Activated naive CD4-positive, alpha-beta T cell (primary cell): ENCODE measurements at places on chromosomes 6 and 20.

GRCh38 chr6:25959890-25960536 is 2.6 kb upstream of the TRIM38 start:
- DNase-seq = no peak

- no peak for DNase-seq
Measured at GRCh38 chr6:117602899-117603588, 733 bp upstream of the GOPC start.

GRCh38 chr6:147618927-147619326 is 110.4 kb downstream of the SAMD5 start:
- DNase-seq = no peak

GRCh38 chr20:11350126-11351005 is 567.3 kb upstream of the BTBD3 start:
- no peak for DNase-seq

GRCh38 chr6:56869346-56869745 is 85.6 kb upstream of the BEND6 start:
- DNase-seq = no peak

DNA sequence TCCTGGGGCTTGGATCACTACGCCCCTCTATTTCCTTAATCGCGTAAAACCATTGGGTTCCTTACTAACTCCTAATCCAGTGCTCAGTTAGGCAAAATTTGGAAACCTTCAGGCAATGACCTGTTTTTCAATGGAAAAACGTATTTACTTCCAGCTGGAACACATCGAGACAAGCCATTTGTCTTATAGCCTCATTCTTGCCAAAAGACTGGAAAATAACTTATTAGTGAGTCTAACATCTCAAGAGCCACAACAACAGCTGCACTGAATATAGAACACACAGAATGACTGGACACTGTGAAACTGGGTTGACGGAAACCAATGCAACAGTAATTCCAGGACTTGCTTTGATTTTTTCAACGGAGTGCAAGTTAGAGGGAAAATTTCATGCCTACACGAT is 125.2 kb upstream of the MAP3K7 start:
- no peak for DNase-seq

DNA sequence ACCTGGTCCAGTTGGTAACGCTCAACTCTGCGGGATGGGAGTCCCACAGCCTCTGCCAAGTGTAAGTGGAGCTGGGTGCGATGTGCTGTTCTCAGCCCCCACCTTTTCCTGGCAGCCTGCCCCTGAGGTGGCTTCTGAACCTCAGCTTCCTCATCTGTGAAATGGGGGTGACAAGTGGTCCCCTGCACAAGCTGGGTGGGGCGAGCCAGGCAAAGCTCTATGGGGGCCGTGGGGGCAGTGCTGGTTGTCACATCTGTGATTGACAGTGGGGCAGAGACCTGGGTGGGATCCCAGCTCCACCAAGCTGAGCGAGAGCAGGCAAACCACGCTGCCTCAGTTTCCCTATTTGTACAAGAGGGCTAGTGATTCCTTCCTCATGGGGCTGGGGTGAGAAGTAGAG is 162.6 kb downstream of the SYCP2 start:
- DNase-seq = no peak

DNA sequence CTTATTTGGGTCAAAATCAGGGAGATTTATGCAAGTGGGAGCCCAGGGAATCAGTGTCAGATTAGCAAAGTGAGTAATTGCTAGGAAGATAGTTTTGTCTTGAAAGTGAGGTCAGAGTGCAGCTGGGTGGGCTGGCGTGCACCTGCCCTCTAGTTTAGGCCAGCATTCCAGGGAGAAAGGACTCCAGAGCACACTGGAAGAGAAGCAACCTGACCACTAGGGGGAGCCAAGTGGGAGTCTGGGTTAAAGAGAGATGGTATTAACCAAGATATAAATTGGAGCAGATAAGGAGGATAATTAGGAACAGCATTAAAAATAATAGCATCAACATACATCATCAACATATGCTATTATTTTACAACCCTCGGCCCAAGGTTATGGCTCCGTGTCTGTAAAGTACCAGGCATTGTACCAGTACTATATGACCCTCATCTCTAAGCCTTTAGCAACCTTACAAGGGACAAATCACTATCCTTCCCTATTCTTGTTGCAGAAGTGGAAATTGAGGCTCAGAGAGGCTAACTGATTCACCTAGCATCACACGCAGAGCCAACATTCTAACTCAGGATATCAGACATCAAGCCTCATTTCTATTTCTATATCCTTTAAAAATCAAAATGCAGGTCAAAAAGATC is 57.8 kb downstream of the SLC2A10 start:
- DNase-seq = no peak

DNA sequence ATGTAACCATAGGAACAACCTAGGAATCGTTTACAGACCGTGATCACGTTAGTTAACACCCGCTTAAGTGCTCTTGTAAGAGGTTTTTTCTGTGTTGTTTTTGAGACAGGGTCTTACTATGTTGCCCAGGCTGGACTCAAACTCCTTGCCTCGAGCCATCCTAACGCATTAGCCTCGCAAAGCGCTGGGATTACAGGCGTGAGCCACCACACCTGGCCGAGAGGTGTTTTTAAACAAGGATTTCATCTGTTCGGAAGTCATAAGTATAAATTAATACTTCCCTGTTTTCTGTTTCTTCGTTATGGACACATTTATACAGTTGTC is 727 bp downstream of the MRS2 start:
- no peak for DNase-seq

DNA sequence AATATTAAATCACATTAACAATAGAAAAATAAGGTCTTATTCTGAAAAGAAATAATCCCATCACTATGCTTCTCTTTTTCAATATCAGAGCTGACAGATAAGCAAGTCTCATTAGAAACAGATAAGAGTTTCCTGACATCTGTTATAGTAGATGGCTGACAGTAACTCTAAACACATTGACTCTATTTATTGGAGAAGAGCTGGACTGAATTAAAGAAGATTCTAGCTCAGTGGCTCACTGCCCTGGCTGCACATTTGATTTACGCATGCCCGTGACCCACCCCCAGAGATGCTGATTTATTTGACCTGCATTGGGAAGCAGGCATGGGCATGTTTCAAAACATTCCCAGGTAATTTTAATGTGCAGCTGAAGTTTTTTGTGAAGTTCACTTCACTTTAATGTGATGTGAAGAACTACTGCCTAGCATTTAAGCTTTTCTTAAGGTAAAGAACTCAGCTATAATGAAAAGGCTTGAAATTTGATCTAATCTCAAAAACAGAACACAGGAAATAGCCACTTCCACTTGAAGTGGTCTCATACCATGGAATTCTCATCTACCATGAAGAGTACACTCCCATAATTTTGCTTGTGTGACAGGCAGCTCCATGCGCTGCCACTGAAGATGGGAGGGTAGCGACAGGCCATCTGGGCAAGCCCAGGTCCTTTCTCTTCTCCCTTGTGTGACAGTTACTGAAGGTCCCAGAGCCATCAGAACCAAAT is 162.3 kb downstream of the TPBG start:
- no peak for DNase-seq

DNA sequence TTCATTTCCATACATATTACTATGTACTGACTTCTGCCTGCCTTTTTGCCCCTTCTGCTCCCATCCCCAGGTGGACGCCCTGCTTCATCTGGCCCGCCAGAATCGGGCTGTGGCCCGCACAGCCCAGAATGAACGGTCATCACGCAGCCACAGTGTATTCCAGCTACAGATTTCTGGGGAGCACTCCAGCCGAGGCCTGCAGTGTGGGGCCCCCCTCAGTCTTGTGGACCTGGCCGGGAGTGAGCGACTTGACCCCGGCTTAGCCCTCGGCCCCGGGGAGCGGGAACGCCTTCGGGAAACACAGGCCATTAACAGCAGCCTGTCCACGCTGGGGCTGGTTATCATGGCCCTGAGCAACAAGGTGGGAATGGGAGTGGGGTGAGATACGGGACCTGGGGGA is 4.7 kb upstream of the PHF1 start:
- no peak for DNase-seq

GRCh38 chr6:129102741-129103140 is 219.8 kb downstream of the LAMA2 start:
- DNase-seq = no peak

DNA sequence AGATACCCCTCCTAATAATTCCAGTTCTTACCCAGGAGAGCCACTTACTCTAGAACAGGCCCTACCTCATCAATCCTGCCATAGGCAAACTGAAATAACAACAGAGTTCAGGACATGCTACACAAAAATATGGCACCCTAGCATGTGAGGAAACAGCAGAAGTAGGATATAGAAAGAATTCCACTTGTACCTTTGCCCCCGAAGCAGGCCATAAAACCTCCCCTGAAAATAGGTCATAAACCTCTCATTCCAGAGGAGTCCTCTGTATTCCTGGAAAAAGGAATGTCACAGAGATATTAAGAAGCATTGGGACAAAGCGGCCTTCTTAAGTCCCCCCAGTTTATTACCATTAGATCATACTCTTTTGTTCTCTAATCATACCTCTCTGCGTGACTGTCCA is 504.3 kb upstream of the MARCKS start:
- no peak for DNase-seq

- no peak for DNase-seq
Measured at GRCh38 chr20:36779656-36780025, 6.1 kb upstream of the DSN1 start.

DNA sequence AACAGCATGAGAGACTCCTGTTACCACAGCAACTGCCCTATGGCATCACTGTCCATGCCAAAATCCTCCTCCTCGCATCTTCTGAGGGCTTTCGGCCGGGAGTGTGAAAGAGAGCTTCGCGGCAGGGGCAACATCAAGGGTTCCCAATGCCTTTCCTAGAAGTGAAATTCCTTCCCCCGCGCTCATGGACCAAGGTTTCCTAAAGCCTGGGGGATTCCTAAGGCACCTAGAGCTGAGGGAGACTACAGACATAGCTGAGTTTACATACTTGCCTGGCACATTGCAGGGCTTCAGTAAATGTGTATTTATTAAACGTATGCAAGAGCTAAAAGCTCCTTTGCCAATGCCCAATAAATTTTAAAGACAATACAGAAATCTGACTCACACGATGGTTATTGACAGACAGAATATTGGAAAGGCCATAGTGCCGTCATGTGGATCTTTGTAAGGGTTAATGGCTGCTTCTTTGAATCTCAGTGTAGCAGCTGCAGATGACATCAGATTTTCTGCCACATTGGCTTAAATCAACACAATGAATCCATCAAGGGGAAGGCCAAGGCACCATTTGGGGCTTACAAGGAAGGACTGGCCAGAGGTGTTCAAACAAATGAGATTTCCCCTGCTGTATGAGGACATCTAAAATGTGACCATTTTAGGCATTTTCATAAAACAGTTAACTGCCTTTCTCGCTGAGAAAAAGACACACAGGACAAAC is 281.2 kb upstream of the JARID2 start:
- no peak for DNase-seq

DNA sequence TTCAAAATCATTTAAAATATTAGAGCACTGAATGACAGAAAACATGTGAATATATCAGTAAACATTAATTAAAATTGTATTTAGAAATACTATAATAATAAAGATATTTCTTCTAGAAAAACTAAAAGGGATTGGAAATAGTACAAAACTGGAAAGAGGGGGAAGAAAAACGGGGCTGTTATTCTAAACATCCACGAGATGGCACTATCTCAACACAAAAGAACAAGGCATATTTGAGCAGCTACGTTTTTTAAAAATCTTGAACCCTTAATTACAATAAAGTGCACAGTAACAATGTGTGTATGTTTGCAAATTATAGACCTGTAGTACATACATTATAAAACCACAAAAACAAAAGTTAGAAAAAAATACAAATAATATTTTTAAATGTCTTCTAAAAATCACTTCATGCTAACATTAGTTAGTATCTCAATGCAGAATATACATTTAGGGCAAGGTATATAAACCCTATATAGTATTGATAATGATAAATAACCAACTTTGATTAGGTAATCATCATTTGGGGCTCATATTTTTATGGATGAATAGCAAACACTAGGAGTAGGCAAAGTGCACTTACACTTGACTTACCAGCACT is 42.5 kb upstream of the PNISR start:
- no peak for DNase-seq

DNA sequence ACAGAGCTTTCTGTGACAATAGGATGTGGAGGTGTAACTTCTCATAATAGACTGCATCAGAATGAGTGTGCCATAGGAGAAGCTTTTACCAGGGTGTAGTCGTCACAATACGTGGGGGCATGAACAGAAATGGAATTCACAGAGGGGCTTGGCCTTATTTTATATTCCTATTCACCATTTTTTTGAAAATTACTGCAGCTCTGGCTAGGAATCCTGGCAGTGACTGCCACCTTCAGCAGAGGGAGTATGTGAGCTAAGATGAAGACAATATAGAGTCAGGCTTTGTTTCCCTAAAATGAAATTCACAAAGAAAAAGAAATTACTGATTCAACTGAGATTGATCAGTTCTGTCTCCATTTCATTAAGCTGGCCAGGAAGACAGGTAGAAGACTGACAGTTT is 13.9 kb downstream of the TOMM6 start:
- DNase-seq = no peak

GRCh38 chr6:144036064-144036834 is 28.2 kb upstream of the PLAGL1 start:
- no peak for DNase-seq

GRCh38 chr20:59949911-59950310 is 8.3 kb upstream of the CDH26 start:
- no peak for DNase-seq

DNA sequence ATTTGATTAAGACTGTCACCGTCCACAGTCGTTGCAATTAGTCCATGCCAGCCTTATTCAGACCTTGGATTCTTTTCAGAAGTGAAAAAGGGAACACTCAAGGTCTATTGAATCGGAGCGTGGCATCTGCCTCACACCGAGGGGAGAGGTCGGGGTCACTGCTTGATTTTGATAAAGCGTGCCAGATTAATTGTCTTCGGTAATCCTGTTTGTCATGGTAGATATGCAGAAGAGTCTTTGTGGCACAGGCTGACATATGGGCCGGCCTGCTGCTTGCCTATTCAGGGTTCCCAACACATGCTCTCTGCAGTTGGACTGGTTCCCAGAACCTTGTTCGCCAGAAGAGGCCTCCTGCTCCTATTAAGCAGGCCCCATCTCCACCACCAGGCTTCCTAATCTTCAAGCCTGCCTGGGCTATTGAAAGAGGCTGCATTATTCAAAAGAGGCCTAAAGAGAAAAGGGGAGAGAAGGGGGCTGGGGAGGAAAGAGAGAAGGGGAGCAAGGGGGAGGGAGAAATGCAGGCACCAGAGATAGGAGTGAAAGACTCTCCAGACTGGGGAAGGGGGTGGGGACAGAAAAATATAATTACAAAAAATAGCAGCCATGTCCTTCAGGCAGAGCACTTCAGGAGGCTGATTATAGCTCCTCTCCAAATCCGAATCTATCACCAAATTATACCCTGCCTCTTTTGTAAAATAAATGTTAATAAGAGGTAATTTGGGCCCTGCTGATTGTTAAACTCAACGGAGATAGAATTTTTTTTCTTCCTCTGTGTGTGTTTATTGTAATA is 611.3 kb downstream of the HDGFL1 start:
- DNase-seq = no peak

DNA sequence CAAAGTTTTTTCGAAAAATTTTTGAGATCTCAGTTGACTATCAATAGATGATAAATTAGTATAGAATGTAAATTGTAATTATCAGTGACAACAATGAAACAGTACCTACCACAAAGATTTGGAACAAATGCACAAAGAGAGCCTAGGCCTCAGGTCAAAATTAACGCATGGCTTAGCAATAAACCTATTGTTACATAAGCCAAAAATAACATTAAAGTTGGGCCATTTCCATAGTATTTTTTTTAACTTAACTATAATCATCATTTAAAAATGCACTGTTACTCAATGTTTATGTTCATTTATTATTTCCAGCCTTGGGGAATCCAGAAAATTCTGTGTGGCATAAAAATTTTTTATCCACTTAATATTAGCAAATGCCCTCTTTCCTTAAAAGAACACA is 117.0 kb downstream of the EPB41L2 start:
- DNase-seq = no peak

- DNase-seq = no peak
Measured at GRCh38 chr20:9068233-9068801, 570 bp upstream of the PLCB4 start.
